Heart right ventricle (tissue), 16 donors: ENCODE measurements at places on chromosomes 6 and 20. TPM values are rescaled to one million over a fixed set of nuclear protein-coding genes. Genes with fewer than 3 reads are reported as not detected.

The FGD2 gene
- total RNA-seq = 2.2 TPM

The GJA10 gene
- not detected for total RNA-seq

The PSORS1C1 gene
- total RNA-seq = 1.00 TPM

The NTSR1 gene
- not detected for total RNA-seq

DNA sequence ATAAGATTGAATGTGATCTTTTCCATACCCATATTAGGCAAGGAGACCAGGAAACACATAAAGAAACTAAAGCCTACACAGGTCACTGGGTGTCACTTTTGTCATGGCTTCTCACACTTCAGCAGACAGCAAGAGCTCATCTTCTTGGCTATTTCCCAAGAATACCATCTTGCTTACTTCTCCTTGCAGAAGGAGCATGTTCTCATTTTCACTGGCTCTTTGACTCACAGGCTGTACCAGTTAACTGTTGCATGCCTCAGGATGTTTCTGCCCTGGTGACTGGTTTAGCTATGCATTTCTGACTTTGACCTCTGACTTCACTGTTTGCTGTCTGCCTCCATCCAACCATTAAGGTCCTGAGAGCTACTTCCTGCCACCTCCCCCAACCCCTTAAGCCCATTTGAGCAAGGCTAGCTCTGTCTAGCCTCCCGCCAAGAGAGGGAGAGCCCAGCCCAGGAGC lies 40.3 kb upstream of the OGFRL1 start:
- no peak for DNase-seq

DNA sequence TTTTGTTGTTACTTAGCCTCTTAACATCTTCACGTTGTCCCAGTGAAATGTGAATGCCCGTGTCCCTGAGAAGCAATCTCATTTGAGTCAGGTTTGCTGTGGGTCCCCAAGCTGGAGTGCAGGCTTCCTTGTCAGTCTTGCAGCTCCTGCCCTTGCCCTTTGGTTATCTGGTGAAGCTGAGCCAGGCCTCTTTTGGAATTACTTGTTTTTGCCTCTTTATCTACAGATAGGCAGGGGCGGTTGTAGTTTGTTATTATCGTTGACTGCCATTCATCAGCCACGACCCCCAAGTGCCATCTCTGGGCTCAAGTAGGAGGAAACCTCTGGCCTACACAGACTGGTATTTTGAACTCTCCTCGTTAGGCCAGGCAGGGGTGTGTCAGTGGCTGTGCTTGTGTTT lies 2.2 kb downstream of the TMEM14C start:
- no peak for DNase-seq

- no peak for DNase-seq
These were observed 162.6 kb upstream of the RNF217 start for GRCh38 chr6:124799638-124800037.

GRCh38 chr6:162371121-162371520 lies 356.4 kb downstream of the PRKN start:
- no peak for DNase-seq
